ENCODE measurements at places on chromosomes 11 and 22.

- peak; percentile 51 for DNase-seq
Measured at GRCh38 chr22:43996170-43996980, 27.7 kb upstream of the PARVB start.

- no peak for DNase-seq
Measured at GRCh38 chr11:107770551-107770951, 58.7 kb upstream of the SLN start.

DNA sequence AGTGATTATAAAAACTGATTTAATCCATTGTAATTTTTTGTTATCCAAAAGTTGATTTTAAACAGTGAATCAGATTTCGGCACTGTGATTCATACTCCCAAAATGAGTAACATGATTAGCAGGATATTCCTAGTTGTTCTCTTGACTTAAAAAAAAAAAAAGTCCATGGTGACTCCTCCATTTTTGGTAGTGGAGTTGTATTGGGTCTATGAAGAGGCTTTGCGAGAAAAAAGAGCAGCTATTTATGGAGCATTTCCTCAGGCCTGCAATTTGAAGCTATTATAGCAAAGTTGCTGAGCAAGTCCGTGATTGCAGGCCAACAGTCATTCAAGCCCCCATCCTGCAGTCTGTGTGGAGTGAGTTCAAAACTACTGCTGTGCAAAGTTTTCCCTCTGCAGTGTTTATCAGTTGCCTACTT, 28.8 kb downstream of the YAP1 start:
- DNase-seq: no peak

- DNase-seq: no peak
Measured at GRCh38 chr11:65634440-65634839, 3.5 kb upstream of the SIPA1 start.

- no peak for DNase-seq
Measured at GRCh38 chr11:6620636-6621035, 1.4 kb upstream of the TPP1 start.

- DNase-seq: no peak
Measured at GRCh38 chr22:43428005-43428485, 16.2 kb downstream of the MPPED1 start.

- no peak for DNase-seq
Measured at GRCh38 chr11:100543386-100543785, 143.7 kb upstream of the ARHGAP42 start.

DNA sequence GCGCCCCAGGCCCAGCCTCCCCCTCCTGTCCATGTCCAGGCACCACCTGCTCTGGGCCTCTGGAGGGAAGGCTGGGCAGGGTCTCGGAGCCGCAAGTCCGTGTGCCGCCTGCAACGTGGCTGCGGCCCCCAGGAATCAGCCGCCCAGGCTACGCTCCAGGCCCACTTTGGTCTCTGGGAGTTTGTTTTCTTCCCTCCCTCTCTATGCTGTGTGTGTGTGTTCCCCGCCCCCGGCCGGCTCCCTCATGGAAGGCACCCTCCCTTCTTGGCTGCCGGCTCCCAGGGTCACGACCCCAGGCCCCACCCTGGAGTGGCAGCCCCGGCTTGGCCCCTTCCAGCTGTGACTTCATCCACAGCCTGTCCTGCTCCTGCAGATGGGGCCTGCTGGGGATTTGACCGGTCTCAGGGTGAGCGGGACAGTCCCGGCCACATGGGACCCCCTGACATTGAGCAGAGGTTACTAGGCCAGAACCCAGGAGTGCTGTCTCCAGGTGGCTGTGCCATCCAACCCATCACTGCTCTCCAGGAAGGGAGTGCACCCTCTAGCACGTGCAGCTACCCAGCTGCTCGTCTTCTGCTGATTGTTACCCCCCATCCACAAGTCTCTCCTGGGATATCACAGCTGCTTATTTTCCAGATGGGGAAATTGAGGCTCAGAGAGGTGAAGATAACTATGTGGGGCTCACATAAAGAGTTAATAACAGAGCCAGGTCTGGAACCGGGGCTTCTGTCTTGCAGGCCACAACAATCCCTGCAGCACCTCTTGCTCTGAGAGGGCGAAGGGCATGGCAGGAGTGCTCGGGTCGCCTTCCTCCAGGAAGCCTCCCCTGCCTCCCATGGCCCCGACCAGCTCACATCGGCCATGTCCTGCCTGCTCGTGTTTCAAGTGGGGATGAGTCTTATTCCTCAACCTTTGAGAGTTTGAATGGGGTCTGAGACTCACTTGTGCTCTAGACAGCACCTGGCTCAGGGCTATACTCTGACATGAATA, 2.8 kb upstream of the LIF start:
- DNase-seq: no peak

- no peak for DNase-seq
Measured at GRCh38 chr22:30436196-30436595, 10.6 kb downstream of the MTFP1 start.

DNA sequence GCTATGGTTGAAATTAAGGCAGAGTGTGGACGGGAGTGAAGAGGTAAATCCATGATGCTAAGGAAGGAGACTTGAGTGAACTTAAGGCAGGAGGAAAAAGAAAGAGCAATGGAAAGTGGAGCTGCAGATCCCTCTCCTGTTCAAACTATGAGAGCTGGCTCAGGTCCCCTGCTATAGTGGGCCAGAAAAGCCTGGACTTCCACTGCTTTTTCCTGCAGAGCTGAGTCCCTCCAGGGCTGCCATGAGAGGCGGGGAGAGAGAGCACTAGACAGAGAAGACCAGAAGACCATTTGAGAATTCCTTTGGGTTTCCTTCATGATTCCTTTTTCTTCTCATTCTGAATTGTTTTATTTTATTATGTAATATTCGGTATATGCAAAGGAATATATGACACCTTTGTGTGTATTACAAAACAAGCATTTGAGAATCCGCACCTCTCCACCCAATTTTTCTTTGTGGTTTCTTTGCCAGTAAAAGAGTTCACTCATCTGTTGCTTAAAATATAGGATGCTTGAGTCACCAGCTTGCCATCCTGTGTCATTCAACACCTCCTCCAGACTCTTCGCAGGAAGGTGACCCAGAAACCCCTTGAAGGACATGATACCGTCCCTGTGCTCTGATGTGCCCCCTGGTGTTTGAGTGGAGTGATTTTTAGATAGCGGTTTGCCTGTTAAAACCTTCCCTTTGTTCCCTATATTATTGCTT, 24.4 kb downstream of the SREBF2 start:
- DNase-seq: peak; percentile 62

- DNase-seq: no peak
Measured at GRCh38 chr11:64103277-64103985, 62.5 kb downstream of the MACROD1 start.

DNA sequence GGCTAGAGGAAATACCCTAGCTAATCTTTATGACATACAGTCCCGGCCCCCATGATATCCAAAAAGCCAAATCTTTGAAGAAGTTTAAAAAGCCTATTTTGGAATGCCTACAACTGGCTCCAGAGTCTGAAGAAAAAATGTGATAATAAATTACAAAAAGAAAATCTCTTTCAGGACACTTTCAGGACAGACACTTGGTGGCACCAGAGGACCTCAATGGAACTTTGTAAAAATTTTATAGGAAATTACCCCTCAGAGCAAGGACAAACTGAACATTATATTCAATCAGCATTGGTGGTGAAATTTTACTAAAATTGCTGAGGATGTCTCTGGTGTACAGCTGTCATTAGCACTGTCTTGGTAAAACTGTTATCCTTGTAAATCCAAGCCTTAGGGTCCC, 81.0 kb downstream of the CCDC73 start:
- DNase-seq: no peak

DNA sequence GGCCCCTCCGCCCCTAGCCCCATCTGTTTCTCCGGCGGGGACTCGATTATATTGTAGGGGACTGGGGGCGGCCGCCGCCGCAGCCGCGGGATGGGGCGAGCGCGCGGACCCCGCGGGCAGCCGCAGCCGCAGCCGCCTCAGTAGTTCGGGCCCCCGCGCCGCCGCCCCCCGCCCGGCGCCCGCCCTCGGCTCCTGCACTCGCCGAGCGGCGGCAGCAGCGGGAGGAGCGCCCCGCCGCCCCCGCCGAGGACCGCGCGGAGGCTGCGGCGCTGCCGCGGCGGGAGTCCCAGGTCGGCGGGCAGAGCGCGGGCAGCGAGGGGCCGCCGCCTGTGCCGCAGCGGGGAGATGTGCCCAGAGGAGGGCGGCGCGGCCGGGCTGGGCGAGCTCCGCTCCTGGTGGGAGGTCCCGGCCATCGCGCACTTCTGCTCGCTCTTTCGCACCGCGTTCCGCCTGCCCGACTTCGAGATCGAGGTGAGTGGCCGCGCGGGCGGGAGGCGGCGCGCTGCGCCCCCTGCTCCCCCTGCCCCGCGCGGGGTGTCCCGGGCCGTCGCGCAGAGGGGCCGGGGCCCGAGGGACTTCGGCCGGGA, at the start of gene CECR2:
Gene CECR2 (plus strand): TSS at position 22 of the 587 bp plus-strand sequence. CDS start 324 bp downstream, at position 346.
- no peak for DNase-seq

DNA sequence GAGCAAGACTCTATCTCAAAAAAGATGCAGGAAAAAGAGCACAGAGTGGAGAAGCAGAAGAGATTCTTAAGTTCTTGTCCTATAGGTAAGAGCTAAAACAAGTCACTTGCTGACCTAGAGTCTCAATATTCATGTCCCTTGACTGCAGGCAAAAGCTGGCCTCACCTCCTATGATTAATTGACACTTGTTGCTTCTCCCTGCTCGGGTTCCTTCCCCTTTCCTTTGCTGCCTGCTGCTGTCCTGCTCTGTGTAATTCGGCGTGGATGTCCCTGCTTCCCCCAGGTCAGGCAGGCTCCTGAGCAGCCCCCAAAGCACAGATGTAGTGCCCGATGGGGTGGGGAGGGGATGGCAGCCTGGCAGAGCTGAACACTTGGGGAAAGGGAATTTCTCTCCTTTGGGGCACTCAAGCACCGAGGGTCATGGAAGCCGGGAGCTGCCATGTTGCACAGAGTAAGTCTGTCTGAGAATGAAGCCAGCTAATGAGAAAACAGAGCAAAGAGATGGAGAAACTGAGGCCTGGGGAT, 60.8 kb upstream of the NUP50 start:
- DNase-seq: no peak

GRCh38 chr11:119512369-119512768, 89.4 kb upstream of the THY1 start:
- DNase-seq: no peak

- DNase-seq: peak; percentile 33
Measured at GRCh38 chr11:64553554-64554201, 37.3 kb upstream of the SLC22A12 start.

DNA sequence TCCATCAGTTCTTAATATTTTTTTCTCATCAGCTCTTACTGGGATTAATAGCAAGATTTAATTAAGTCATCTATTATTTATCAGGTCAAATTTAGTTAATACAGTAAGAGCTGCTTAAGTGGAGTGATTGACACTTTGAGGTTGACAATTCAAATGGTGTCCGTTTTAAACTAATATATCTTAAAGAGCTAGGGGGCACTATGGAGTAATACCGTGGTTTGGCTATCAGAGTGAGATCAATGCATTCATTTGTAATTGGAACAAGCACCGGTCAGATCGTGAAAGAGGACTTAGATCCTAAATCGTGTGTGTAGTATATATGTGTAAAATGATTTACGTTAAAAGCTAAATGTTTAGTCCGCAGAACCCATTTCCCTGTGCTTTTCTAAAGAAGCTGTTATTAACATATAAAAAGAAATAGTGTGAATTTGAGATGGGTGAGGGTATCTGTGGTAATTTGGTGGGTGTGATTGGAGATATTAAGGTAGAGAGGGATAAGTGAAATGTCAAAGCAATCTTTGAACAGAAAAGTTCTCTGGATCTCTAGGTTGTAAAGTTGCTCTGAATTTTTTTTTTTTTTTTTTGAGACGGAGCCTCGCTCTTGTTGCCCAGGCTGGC, 2.3 kb downstream of the SIK2 start:
- DNase-seq: no peak

DNA sequence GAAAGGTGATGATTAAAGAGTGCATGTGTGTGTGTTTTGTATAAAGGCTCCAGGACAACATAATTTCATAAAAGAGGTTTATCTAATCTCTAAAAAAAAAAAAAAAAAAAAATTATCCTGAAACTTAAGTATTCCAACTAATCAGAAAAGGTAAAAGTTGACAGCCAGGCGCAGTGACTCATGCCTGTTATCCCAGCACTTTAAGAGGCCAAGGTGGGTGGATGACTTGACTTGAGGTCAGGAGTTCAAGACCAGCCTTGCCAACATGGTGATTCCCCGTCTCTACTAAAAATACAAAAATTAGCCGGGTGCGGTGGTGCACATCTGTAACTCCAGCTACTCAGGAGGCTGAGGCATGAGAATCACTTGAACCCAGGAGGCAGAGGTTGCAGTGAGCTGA, 632.7 kb upstream of the CHORDC1 start:
- DNase-seq: no peak

DNA sequence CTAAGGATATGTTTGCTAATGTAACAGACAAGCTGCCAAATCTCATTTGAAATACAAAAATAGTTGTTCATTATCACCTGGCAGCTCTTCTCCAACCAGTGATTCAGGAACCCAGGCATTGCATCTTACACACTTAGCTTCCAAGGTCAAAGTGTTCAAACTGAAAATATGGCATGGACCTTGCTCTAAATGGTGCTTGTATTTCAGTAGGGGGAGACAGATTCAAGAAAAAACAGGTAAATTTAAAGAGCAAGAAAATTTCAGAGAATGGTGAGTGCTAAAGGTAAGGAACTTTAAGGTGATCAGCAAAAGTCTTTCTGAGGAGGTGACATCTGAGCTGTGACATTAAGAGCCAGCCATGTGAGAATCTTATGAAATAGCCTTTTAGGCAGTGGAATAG, 82.8 kb upstream of the E2F8 start:
- no peak for DNase-seq

DNA sequence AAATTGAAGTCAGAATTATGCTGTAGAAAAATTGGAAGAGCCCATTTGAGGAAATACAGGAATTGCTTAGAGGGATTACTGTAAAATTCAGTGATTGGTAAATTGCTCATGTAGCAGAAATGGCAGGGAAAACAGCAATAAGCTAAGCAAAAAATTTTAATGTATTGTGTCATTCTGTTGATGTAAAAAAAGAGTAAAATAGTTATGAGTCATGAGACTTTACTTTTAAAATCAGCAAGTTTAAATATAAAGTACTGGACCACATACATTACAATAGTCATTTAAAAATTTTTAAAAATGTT, 10.4 kb downstream of the PDHX start:
- no peak for DNase-seq
